ENCODE measurements at places on chromosomes 16 and 17.
A peak's percentile ranks its signal among the peaks of the same experiment; 100 is the strongest.

DNA sequence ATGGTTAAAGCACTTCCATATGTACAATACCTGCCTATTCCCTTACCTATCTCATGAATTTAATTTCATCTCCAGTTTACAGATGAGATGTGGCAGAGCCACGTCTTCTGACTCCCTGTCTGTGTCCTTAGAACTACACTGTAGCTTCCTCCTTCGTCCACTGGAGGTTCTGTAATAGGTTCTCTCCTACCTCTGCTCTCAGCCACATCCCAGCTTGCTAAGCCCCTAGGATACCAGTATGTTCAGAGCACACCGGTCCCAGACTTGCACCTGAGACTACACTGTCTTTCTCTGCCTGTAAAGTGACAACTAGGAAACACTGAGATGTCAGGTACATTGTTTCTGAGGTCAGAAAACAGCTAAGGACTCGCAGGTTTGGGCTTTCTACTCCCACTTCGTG, 3.8 kb upstream of the RASL10B start:
- no peak for DNase-seq

DNA sequence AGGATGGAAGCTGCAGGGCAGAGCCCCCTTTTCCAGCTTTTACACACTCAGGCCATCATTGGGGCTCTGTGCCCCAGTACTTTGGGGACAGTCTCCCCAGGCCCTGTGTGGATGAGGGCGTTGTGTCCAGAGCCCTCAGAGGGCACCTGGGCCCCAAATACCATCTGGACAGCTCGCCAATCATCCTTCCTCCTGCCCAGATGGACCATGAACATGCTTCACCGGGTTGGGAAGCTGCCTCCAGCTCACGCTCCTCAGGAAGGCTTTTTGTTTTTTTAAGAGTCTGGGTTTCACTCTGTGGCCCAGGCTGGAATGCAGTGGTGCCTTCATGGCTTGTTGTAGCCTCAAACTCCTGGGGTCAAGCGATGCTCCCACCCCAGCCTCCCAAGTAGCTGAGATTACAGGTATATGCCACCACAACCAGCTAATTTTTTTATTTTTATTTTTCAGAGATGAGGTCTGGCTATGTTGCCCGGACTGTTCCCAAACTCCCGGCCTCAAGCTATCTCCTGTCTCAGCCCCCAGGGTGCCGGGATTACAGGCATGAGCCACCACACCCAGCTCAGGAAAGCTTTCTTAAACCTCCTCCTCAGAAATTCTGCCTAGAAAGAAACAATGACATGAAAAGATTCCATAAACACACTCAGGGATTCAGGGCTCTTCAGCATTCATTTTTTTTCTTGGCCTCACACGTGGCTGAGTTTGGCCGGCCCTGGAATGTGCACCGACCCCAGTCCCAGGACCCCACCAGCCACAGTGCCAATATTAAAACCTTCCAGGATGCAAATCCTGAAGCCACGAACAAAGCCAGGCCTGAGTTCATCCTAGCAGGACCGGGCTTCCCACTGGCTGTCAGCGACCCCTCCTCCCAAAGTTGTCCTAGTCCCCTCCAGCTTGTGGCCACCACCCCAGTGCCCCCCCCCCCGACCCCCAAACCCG, 27.4 kb upstream of the ZNF423 start:
- DNase-seq: no peak

DNA sequence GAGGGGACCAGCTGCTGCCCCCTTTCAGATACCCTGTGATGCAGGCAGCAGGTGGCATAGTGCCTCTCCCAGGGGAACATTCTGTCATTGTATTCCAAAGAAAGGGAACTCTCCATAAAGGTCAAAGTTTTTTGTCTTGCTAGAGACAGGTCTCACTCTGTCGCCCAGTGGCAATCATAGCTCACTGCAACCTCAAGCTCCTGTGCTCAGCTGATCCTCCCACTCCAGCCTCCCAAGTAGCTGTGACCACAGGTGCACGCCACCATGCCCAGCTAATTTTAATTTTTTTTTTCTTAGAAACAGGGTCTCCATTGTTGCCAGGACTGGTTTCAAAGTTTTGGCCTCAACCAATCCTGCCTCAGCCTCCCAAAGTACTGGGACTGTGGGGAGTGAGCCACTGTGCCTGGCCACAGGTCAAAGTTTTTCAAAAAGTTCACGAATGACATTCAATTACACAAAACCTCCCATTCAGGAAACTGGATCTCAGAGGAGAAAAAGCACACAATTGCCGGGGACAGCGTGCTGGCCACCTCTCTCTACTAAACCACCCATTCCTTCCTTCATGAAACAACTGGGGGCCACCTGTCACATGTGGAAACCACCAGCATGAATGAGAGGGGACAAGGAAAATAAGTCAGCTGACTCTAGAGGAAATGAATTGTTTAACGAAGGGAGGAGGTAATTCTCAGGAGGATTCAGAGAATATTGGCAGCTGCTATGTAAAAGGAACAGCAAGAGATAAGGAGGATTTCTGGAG, 80.0 kb downstream of the MARCHF10 start:
- DNase-seq: no peak

GRCh38 chr16:4373909-4374742, 2.5 kb downstream of the VASN start:
- DNase-seq: no peak

GRCh38 chr17:59845595-59846393, 46.9 kb downstream of the TUBD1 start:
- DNase-seq: peak; percentile 98

DNA sequence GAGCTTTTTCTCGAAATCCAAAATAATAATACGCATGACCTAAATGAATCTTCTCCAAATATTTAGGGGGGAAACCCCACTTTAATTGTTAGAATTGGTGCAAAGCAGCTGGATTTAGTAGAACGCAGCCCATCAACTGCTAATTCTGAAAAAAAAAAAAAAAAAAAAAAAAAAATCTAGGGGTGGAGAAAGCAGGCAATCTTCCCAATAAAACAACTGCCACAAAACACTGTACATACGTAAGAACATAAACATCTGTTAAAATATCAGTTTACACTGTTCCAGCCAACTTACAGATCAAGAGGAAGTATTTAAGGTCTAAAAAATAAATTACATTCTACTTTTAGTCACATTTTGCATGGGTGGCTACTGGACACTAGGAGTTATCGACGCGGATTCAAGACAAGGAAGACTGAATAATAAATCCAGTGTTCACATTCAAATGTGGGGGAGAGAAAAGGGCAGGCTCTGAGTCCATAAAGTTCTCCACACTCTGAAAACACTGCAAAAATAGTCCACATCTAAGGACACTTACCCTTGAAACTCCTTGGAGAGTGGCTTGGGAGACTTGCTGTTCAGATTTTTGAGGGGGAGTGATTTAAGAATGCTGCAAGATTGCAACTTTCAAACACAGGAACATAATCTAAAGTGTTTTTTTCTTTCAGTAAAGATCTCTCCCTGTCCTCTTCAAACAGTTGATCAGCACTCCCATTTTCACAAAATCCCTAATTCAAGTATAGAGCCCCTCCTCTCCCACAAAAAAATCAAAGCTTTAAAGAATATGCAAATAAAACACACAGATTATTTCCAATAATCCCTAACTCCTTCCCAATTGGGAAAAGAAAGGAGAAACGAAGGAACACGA, 1.3 kb downstream of the APPBP2 start:
- DNase-seq: no peak

DNA sequence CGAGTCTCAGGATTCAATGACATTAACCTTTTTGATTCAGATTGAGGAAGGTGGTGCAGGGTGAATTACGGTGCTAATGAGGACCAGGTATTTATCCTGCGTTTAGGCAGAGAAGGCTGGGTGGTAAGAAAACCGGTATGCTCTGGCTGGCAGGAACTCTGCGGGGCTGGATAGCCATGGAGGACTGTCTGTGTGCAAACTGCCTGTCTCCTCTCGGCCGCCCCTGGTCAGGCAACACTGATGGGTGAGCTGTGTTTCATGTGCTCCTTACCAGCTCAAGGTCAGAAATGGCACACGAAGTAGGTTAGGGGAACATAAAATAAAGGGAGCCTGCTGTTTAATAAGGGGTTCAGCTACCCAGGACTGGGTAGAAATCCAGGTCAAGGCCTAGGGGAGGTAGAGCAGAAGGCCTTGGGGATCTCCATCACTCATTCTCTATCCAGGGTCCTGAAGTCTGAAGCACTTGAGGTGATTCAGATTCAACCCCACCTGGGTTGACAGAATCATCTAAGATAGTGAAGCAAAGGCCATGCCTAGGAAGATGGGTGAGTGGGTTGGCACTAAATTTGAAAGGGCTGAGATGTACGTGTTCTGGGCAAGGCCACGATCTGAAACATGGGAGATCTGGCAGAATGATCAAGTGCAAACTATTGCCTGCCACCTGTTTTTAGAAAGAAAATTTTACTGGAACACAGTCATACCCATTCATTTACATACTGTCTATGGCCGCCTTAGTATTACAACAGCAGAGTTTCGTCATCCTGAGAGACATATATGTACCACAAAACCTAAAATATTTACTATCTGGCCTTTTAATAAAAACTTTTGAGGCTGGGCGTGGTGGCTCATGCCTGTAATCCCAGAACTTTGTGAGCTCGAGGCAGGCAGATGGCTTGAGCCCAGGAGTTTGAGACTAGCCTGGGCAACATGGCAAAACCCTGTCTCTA, 292.5 kb downstream of the XYLT1 start:
- DNase-seq: no peak
